ENCODE measurements at places on chromosomes 13 and 19. TPM values are rescaled to one million over a fixed set of nuclear protein-coding genes. Genes with fewer than 3 reads are reported as not detected.

Gene BRME1
- 13.2 TPM for total RNA-seq

Gene GIPR
- total RNA-seq: 11.0 TPM

Gene KLK10
- not detected for total RNA-seq

Gene CDC34
- 56.1 TPM for total RNA-seq

Gene ADGRE3
- not detected for total RNA-seq

Gene ZNF28
- total RNA-seq: 17.8 TPM

Gene C19orf85
- not detected for total RNA-seq

Gene PAK4
- 12.9 TPM for total RNA-seq

Gene KLHL1
- total RNA-seq: not detected

Gene SYNGR4
- total RNA-seq: 0.34 TPM

Gene ESD
- total RNA-seq: 92.4 TPM

Gene NBEA
- total RNA-seq: 1.2 TPM

Gene MAP4K1
- total RNA-seq: 261 TPM

Gene FXYD3
- not detected for total RNA-seq

Gene LRP3
- total RNA-seq: not detected

Gene MAG
- 0.83 TPM for total RNA-seq

Gene NUDT19
- 26.1 TPM for total RNA-seq

Gene ZFP36
- 81.4 TPM for total RNA-seq

Gene KLC3
- total RNA-seq: 0.22 TPM

Gene CGB2
- total RNA-seq: 1.4 TPM

Gene TMEM91
- total RNA-seq: 12.3 TPM

Gene CAMSAP3
- total RNA-seq: 1.7 TPM

Gene C13orf42
- not detected for total RNA-seq

Gene MATK
- 15.5 TPM for total RNA-seq

Gene GGN
- 1.4 TPM for total RNA-seq

Gene AMH
- total RNA-seq: 10.0 TPM
